CD14-positive monocyte (primary cell): ENCODE measurements at places on chromosomes 3 and 15. TPM values are rescaled to one million over a fixed set of nuclear protein-coding genes. Genes with fewer than 3 reads are reported as not detected.

- no peak for DNase-seq
These were observed at the start of gene CLDN18 for GRCh38 chr3:138009476-138010272. CLDN18 (plus strand) TSS chr3:138010165; CDS start chr3:138010226, 61 bp downstream.

DNA sequence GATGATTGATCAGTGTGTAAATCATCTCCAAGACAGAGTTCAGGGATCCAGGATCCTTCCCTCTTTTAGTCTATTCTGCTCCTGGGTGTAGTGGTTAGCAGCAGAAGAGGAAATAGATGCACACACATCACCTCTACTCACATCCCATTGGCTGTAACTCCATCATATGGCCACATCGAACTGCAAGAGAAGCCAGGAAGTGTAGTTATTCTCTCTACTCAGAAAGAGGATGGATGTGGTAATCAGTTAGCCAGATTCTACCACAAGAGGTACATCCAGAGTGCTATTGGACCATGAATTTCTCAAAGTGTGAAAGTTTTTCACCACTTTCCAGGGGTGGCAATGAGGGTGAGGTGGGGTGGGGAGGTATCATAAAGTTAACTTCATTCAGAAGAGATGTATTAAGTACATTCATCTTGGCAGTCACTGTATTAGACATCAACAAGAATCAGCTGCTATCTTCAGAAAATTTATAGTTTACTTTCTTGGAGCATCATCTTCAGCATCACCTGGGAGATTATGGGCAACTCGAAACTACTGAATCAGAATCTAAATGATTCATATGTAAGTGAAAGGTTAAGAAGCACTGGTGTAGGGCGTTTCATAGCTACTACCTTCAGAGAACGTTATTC lies 60.6 kb upstream of the GAP43 start:
- DNase-seq, result no peak

DNA sequence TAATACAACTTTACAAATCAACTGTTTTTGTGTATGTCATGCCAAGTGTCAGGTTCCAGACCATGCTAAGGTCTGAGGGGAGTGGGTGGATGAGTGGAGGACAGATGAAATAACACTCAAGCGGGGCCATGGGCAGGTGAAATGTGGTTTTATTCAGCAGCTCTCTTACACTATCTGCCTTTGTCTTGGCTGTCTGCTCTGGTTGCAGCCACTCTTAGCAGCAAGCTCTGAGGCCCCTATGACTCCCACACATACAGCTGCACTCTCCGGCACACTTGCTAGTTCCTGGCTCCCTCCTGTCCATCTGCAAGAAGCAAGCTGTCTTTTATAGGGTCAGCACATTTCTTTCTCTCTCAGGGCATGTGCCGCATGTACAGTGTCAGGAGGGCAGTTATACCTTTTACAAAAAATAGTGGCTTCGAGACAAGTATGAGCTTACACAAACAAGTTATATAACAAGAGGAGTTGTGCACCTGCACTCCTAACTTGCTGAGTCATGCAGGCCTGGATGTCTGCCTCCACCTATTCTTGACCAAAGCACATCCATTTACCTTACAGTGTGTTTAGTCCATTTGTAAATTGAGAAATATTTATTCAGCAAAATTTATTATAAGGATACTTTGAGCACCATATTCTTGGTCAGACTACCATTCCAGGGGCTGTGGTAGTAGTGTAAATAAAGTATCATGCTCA lies 683.7 kb upstream of the CBLB start:
- DNase-seq, result no peak

DNA sequence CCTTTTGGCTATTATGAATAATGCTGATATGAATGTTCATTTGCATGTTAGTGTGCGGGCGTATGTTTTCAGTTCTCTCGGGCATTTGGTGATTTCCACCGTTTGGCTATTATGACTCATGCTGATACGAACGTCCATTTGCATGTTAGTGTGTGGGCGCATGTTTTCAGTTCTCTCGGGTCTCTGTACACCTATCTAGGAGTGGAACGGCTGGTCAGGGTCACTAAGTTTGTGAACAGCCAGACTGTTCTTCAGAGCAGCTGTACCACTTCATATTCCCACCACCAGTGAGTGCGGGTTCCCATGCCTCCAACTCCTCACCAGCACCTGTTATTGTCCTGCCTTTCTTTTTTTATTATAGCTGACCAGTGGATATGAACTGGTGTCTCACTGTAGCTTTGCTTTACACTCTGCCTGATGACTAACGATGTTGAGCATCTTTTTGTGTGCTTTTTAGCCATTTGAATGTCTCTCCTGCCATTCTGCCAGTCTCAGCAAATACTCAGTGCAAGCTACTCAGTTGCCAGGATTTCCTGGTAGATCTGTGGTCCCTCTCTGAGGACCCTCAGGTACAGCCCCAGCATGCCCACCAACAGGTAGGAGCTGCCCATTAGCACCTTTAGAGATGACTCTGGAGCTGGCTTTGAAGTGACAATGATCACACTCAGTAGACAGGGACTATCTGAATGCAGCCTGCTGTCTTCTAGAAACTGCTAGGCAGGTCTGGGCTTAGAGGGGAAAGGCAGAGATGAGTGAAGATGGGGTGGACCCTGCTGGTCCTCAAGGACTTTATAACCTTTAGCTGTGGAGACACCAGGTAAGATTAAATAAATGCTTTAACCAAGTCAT lies 141.1 kb downstream of the XXYLT1 start:
- no peak for DNase-seq

DNA sequence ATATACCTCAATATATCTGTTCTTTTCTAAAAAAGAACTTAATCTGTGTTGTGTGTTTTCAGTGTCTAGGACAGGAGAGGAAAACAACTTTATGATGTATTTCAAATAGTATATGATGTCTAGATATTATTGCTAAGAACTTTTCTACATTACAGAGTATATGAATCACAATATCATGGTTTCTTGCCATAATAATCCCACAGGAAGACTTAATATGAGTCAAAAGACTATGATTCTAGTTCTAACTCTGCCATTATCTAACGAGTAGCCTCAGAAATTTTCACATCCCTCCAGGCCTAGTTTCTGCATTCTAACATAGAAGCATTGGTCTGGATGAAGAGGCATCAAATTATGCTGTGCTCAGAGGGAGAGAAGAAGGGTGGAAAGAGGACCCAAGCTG lies 107.7 kb upstream of the SPRED1 start:
- no peak for DNase-seq

GRCh38 chr3:14397046-14397445 lies 5.4 kb upstream of the SLC6A6 start:
- no peak for DNase-seq

- DNase-seq, result no peak
These were observed 24.2 kb upstream of the TM4SF4 start for GRCh38 chr3:149450281-149450680.

DNA sequence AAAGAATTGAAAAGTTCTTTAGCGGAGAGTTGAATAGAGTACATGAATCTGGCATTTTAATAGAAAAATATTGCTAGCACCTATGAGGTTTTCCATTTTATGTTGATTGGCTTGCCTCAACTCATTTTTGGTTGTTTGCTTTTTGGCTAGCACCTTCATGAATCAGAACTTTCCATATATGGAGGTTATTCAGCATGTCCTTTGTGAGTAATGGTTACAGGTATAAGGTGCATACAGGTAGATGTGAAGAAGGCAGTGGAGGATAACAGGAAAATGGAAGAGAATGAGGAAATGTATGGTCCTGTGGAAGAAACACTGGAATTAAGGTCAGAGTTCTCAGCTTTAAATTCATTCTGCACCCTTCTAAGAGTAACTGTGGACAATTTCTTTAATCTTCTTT lies 98.1 kb upstream of the GBE1 start:
- no peak for DNase-seq

- DNase-seq, result no peak
These were observed 389.5 kb upstream of the WNT5A start for GRCh38 chr3:55876560-55876959.

GRCh38 chr15:90828111-90828510 lies 40.3 kb upstream of the FURIN start:
- no peak for DNase-seq

GRCh38 chr3:30847592-30847991 lies 46.9 kb downstream of the GADL1 start:
- DNase-seq, result no peak

- no peak for DNase-seq
These were observed 60.6 kb upstream of the SAMMSON start for GRCh38 chr3:69938931-69939330.

- no peak for DNase-seq
These were observed 78.7 kb downstream of the TMEM266 start for GRCh38 chr15:76138436-76138835.

DNA sequence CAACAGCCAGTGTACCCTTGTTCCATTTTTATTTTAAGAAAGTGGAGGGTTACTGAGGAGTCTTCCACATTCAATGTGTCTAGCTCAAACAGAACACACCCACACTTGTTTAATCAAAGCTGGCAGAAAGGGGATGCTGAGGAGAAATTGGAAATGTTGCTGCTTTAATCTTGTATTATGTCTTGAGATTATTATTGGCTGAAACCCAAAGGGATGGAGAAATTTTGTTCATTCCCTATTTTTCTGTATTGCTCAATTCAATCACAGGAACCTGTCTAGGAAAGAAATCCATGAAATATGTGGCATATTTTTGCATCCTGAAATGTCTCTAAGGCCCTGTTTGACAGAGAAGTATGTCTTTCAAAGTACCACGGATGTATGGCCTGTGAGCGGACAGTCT lies 238.0 kb downstream of the MYRIP start:
- no peak for DNase-seq

DNA sequence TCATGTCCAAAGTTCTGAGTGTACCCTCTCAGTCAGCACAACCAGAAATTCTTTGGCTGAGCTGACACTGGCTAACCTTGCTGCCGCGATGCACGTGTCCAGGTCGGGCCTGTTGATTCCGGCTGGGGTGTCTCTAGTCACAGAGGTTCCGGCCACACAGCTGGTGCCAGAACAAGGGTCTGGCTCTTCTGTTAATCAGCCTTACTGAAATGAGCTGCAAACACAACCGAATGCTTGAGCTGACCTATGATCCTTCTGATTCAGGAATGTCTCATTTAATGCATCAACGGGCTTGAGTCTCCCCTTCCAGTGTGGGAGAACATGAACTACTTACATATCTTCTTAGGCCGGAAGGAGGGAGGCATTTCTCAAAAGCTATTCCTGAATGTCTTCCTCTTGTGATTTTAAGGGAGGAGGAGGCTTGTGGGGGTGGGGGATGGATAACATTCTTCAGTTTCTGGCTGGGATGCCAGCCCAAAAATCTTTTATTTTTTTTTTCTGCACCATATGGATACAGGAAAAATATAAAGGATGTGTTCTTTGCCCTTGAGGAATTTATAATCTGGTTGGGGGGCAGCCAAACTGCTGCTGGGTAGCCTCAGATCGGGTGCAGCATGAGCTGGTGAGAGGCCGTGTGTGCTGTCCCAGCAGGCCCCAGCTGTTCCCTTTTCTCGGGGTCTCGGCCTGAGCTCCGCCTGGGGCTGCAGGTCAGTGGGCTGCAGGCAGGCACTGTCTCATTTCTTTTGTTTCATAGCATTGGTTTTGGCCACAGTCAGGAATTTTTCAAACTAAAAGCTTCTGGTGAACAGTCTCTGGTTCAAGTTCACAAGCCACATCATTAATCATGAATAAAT lies 319.1 kb upstream of the TBL1XR1 start:
- no peak for DNase-seq

- DNase-seq, result no peak
These were observed 122.9 kb downstream of the DLG1 start for GRCh38 chr3:197175503-197175902.

DNA sequence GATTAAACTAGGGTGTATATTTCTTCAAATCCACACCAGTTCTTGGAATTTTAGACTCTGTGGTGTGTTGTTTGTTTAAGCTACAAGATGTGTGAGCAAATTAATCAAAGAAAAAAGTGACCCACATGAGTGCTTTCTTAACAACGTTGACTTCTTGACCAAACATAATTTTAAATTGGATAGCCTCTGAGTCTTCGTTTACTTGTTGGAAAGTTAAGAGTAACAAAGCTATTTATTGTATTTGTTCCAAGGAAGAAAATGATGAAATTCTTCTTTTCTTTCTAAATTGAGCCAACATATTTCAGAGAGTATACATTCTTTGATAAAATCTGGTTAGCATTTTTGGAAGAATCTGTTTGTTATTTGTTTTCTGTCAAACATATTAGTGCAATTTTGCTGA lies 99.9 kb upstream of the IGSF10 start:
- no peak for DNase-seq

GRCh38 chr3:113948015-113948917 lies 453 bp downstream of the ZDHHC23 start:
- DNase-seq, result no peak

DNA sequence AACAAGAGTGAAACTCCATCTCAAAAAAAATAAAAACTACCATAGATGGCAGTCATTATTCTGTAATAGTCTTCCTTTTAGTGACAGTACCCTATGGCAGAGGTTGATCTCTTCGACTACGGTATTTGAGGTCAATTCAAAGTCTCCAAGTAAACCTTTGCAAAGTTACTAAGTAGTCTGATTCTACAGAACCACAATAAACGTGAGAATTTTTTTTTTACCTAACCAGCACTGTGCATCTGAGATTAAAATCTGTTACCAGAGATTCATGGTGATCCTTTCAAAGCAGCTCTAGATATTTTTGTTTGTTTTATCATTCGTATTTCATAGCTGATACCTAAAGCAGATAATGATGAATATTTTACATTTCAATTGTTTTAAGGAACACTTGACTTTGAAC lies 86.6 kb upstream of the CHD2 start:
- DNase-seq, result no peak

DNA sequence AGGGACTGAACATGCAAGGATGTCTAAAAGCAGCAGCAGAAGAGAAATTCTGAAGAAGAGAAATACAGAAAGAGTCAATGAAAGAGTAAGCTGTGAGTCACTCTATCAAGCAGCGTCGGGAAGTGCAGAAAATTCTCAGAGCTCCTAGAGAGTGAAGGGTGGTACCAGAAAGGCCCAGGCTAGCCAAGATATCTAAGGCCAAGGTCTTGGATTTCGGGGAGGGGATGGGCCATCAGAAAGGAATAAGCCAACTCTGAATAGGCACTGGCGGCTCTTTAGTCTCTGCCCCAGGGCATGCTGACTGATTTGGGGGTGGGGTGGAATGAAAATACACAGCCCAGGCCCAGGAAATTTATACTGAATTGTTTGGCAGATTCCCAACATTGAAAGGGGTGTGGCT lies 70.8 kb downstream of the GPR156 start:
- no peak for DNase-seq

GRCh38 chr3:119870512-119870911 lies 88.6 kb downstream of the NR1I2 start:
- DNase-seq, result no peak

DNA sequence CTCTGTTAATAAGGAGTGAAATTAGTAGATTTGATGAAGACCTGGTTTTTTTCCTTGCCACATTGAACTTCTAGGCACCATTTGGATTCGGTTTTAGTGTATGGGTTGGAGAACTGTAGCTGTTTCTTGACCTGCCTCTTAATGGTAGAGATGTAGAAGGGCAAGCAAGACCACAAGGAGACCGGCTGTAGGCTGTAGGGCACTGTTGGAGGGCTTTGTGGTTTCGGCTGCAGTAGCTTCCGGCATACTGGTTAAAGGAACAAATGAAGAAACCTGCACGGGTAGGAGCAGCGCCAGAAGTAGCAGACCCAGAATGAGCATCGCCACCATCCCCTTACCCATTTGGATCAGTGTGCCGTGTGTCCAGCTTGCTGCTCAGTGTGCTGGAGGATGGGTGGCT lies 7.9 kb downstream of the PCLAF start:
- DNase-seq, result no peak

GRCh38 chr3:148718982-148719862 lies 21.5 kb downstream of the AGTR1 start:
- no peak for DNase-seq

The ITIH1 gene
- polyA plus RNA-seq, result 0.75 TPM

The CADM2 gene
- not detected in 2 replicates for polyA plus RNA-seq

The KIF23 gene
- 1.5 TPM for polyA plus RNA-seq

The LMOD3 gene
- polyA plus RNA-seq, result not detected

The SNTN gene
- not detected for polyA plus RNA-seq

The B3GNT5 gene
- 2.5 and 14.2 TPM in 2 replicates for polyA plus RNA-seq

The ACTC1 gene
- polyA plus RNA-seq, result not detected

The ZNF80 gene
- polyA plus RNA-seq, result not detected in 2 replicates
